ENCODE measurements at places on chromosomes 2 and 18. TPM values are rescaled to one million over a fixed set of nuclear protein-coding genes. Genes with fewer than 3 reads are reported as not detected.

- H3K27ac ChIP-seq: no peak overlapping the region
- no peak for DNase-seq
- no peaks in the 10 kb centered on the region for H3K27me3 ChIP-seq
- no peak overlapping the region for H3K4me3 ChIP-seq
- H3K36me3 ChIP-seq: no peaks in the 10 kb centered on the region
- H3K4me1 ChIP-seq: no peaks in the 10 kb centered on the region
Measured at GRCh38 chr2:62923242-62923641, 127.4 kb upstream of the OTX1 start.

DNA sequence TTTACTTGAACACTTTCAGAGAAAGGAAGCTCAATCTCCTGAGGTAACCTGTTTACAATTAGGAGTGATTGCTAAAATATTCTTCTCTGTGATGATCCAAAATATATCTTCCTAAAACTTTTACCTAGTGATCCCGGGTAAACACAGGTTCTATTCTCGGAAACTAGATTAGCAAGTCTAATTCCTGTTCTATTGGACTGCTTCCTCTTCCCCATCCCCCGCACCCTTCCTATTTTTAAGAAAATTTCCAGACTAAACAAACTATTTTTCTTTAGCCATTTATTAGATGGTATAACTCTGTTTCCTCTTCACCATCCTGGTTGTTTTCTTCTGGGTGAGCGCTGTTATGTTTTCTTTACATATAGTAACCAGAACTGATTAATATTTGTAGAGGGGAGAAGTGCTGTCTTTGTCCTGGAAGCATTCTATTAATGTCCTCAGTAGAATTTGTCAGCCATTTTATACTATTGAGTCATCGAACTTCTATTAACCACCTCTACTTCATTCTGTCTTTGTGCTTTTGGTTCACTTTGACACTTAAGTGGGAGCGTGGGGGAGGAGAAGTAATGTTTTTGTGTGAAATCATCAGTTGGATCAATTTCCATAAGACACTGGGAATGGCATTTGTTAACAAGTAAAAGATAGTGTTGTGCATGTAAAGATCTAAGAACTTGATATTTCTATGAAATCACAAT lies 31.8 kb downstream of the CREB1 start:
- no peak for DNase-seq
- no peak overlapping the region for H3K27ac ChIP-seq
- no peaks in the 10 kb centered on the region for H3K4me1 ChIP-seq
- no peaks in the 10 kb centered on the region for H3K27me3 ChIP-seq
- H3K36me3 ChIP-seq: peaks cover 70% of the 10 kb centered on the region

GRCh38 chr18:68897286-68897685 lies 99.4 kb downstream of the CCDC102B start:
- H3K27me3 ChIP-seq: no peaks in the 10 kb centered on the region
- no peak for DNase-seq
- no peak overlapping the region for H3K4me3 ChIP-seq

DNA sequence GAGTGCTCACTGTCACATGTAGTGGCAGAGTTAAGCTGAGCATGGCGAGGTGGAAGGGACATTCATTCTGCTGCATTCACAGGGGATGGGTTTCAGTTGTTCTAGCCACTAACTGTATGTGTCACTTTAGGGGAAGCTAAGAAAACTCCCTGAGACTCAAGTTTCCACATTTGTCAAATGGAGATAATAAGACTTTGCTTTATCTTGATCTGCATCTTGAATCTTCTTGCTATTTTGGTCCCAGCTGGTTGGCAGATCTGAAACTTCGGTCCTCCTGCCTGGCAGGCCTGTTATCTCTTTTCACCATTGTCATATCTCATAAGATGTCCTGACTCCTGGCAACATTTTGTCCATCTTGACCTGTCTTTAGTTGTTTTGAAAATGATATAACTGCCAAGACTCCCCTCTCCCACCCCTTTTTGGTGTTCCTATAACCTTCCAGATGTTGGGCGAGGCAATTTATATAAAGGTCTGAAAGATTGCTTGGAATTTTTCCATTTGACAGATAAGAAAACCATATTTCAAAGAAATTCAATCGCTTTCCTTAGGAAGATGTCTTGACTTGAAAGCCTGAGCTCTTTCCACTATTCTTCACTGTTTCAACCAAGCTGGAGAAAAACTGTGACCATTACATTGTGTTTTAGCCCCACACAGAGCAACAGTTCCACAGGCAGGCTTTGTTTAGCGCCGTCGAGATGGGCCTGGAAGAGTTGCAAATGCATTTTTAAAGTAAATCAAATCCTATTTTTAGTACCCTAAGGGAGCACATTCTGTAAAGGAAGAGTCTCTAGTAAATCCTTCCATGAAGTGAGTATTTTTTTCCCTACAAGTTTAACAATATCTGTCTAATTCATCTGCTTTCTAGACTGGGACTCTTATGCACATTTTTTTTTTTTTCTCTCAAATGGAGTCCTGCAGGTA lies 33.4 kb downstream of the MYCN start:
- H3K4me1 ChIP-seq: no peaks in the 10 kb centered on the region
- H3K27me3 ChIP-seq: no peaks in the 10 kb centered on the region
- H3K36me3 ChIP-seq: no peaks in the 10 kb centered on the region

- no peaks in the 10 kb centered on the region for H3K36me3 ChIP-seq
- no peak overlapping the region for H3K4me3 ChIP-seq
- no peak overlapping the region for H3K27ac ChIP-seq
- H3K4me1 ChIP-seq: no peaks in the 10 kb centered on the region
- H3K27me3 ChIP-seq: no peaks in the 10 kb centered on the region
Measured at GRCh38 chr2:73594251-73594650, 48.0 kb downstream of the NAT8 start.

DNA sequence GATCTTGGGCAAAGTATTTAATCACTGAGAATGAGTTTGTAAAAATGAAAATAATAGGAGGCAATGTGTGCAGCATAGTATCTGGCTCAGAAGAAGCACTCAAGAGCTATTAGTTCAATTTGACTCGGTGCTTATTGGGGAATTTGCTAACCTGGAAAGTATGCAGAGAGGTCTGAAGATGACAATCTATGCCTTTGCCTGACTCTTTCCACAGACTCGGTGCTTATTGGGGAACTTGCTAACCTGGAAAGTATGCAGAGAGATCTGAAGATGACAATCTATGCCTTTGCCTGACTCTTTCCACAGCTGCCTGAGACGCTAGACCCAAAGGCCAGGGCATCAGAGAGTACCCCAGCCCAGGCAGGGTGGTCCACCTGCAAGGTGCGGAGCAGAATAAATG lies 12.2 kb upstream of the SH3BP4 start:
- no peaks in the 10 kb centered on the region for H3K4me1 ChIP-seq
- H3K27me3 ChIP-seq: peaks cover 3% of the 10 kb centered on the region
- H3K27ac ChIP-seq: no peak overlapping the region
- no peaks in the 10 kb centered on the region for H3K36me3 ChIP-seq
- H3K4me3 ChIP-seq: no peak overlapping the region

GRCh38 chr2:50215736-50216135 lies 816.2 kb downstream of the NRXN1 start:
- no peak overlapping the region for H3K27ac ChIP-seq
- no peaks in the 10 kb centered on the region for H3K27me3 ChIP-seq
- H3K36me3 ChIP-seq: no peaks in the 10 kb centered on the region
- no peak overlapping the region for H3K4me3 ChIP-seq
- DNase-seq: no peak

GRCh38 chr2:211127501-211127900 lies 571.1 kb downstream of the CPS1 start:
- H3K27ac ChIP-seq: no peak overlapping the region
- H3K4me1 ChIP-seq: no peaks in the 10 kb centered on the region
- DNase-seq: no peak

- H3K4me1 ChIP-seq: no peaks in the 10 kb centered on the region
- H3K27me3 ChIP-seq: no peaks in the 10 kb centered on the region
- no peak for DNase-seq
- no peak overlapping the region for H3K4me3 ChIP-seq
Measured at GRCh38 chr18:39586741-39587140, 2021.1 kb upstream of the CELF4 start.

The EMILIN2 gene
- total RNA-seq: 3.2 TPM

The C2orf74 gene
- total RNA-seq: 2.0 TPM

The MAL gene
- total RNA-seq: 101 TPM

The CDCA7 gene
- total RNA-seq: 1.6 TPM

The GNAL gene
- 0.19 TPM for total RNA-seq

The ZNF236 gene
- total RNA-seq: 25.7 TPM
